Hematopoietic multipotent progenitor cell treated with erythropoietin and hydrocortisone succinate and interleukin-3 and kit ligand, for 17 days (in vitro differentiated cells): ENCODE measurements at places on chromosomes 5 and 9.

- DNase-seq, result no peak
Observed at GRCh38 chr5:1764606-1764960, 35.1 kb downstream of the MRPL36 start.

DNA sequence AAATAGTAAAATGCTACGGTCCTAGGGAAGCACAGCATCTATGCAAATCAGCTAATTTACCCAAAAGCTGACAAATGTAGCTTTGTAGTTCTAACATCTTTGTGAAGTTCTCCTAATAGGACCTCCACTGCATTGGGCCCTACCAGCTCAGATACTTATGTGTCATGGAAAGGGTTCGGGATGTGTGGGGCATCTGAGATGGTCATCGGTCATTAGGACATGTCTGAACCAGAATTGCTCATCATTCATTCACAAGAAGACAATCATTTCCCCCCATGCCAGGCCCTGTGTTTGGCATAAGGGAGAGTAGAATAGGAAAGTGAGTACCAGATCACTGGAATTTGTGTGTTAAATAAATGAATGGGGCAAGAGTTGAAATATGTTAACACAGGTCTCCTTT is 35.7 kb downstream of the PWWP2A start:
- DNase-seq, result no peak

DNA sequence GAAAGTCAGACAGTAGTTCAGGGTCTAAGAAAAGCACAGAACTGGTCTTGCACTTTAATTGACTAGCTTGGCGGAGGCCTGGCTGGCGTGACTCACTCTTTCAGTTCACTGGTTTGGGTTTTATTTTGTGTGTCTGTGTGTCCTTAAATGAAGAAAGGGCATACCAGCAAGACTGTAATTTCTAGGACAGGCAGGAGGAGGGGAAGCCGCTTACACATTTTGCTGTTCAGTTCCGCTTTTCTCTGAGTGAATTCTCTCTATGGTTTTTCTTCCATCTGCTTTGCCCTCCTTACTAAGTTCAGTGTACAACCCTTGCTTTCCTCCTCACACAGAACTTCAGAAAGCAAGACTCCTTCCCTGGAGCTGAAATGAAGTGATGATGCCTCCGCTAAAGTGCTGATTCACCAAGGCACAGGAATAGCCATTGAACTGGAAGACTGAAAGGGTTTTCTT is 150.8 kb downstream of the MEF2C start:
- DNase-seq, result peak; percentile 17

- no peak for DNase-seq
Observed at GRCh38 chr9:127938298-127938690, 640 bp upstream of the DPM2 start.

DNA sequence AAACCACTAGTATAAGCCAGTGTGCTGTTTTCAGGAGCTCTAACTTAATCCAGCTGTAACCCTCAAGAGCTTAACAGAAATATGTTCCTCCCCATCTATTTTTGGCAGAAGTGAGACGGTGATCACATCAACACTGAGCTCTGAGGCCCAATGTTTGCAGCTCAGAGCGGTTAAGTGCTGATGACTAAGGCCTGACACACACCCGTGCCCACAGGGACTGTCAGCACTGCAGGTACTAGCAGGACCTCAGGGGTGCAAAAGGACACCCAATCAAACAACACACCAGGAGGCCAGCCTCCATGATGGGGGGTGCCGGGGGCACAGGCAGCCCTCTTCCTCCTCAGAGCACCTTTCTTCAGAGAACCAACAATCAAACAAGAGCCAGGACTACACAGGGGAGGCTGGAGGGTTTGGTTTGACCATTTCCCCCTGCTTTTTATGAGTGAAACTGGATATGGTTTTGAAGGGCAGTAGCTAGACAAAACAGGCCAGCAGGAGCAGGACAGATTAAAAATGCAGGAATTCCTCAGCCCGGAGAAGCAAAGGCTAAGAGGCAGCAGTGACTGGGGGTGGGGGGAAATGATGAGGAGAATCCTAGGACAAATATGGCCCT is 61.3 kb downstream of the RAPGEF1 start:
- no peak for DNase-seq

GRCh38 chr5:36640949-36641348 is 34.5 kb downstream of the SLC1A3 start:
- DNase-seq, result no peak

DNA sequence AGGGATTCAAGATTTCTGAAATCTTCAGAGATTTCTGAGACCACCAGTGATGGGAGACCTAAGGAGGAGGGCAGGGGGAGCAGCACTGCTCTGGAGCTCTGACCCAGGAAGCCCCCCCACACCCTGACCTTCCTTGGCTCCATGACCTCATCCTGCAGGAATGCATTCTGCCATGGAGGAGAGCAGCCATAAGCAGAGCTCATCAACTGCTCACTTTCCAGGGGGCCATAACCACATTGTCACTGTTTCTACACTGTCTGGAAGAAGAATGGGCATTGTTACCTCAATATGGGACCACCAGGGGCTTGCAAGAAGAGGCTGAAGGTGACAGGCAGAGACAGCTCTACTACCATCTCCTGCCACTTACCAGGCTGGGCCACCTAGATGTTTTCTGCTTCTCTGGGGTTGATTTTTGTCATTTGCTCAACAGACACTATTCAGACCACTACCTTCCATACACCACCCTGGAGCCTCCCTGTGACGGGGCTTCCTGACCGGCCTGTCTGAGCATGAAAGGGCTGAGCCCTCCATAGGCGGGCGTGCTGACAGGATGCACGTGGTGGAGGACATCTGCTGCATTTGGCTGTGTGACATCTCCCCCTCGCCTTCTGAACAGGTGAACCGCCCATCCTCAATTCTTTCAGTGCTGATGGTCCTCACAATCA is 2.3 kb upstream of the TSC1 start:
- DNase-seq, result no peak

DNA sequence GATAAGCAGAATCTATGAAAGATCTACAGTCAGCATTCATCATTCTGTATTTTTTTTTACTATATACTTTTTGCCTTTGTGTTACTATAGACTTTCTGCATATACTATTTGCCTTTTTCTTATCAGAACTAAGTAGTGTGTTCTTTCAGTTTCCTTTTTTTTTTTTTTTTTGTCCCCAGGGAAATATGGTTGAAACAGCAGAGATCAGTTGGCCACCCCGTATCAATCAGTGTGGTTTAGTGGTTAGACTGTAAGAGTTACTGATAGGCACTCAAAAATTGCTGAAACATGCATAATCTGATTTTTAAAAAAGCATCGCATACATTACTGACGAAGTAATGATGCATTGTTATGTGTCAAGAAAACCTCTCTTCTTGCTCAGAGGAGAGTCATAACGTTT is 990.8 kb upstream of the EDIL3 start:
- DNase-seq, result no peak

GRCh38 chr9:91426123-91426745 is 2.6 kb upstream of the NFIL3 start:
- no peak for DNase-seq

DNA sequence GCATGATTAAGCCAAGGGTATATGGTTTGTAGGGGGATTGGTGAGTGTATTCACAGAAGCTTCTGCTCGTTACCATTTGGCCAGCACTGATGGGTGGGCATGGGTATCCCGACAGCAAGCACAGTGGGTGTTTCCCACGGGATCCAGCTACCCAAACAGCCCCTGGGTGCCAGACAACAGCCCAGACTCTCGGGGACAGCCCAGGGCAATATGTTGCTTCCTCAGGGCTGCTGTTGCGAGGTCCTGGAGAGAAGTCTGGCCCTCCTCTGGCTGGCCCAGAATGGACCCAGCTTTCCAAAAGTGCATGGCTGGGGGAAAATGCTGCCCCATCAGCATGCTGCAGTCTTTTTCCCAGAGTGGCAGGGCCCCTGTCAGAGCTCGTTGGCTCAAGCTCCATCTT is 247.0 kb downstream of the IRX1 start:
- DNase-seq, result no peak

DNA sequence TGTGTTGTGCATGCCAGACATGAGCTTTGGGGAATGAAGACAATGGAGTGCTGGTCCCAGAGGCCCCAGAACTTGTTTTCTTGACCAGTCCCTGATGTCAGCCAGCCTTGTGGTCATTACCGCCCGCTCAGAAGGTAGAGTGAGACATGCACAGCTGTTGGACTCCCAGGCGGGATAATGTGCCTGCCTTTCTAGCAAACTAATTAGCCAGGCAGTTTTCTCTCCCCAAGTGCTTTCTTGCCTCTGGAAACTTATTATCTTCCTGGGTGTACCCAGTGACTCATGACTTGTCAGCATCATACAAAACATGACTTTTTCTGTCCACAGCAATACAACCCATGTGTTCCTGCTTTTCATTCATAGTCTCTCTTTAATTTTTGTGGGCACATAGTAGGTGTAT is 131.1 kb downstream of the RMI1 start:
- DNase-seq, result no peak

DNA sequence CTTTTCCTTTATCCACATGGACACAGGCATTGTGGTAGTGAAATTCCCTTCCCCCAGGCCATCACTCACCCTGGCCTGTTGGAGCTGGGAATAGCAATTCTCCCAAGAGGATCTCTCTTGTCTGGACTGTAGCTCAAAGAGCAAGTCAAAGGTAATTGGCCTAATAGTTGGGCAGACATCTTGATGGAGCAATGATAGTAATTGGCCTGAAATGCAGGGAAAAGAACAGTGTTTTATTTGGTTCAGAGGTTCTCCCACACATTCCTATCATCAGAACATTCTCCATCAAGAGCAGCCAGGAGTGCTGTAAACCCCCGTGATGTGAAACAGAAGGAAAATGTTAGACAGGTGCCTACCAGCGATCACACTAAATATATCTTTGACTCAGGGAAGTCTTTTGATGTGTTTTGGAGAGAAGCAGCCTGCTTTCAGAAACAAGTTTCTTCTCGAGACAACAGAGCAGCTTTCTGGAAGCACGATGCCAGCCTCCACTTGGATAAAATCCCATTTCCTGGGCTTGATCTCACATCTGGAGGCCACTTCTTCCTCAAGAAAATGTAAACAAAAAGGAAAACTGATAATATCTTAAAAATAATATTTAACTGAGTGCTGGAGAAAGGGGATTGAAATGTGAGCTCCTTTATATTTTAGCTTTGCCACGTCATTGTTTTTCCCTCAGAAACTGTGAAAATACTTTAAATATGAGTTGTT is 198.1 kb upstream of the WWC1 start:
- no peak for DNase-seq

DNA sequence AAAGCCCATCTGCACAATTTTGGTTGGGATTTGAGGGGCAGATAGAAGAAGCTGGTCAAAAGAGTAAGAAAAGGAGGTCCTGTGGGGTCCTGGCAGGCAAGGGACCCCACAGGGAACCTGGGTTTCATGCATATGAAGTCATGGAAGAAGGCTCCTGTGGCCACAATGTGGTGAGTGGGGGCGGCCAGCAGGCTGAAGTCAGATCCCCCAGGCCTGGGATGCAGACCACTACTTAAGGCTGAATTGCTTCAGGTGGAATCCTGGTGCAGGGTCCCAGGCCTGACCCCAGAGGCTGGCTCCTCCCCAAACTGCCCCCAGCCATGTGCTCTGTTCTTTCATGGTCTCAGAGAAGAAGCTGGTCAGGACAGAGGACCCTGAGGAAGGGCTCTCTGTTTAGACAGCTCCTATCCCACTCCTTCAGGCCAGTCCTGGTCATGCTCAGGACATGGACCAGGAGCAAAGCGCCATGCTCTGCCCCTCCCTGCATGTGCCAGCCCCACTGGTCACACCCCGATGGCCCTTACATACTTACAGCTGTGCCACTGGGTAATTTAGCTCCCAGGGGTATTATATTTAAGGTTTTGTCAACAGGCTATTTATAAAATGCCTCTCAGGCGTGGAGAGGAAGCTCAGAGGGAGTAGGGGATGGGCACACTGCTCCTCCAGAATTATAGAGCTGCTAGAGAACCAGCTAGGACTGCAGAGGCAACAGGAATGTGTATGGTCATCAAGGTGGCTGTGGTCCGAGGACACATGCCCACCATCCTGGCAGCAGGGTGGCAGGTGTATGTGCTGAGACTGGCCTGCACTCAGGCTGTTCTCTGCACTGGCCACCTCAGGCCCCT is 33.4 kb downstream of the C5orf15 start:
- no peak for DNase-seq

DNA sequence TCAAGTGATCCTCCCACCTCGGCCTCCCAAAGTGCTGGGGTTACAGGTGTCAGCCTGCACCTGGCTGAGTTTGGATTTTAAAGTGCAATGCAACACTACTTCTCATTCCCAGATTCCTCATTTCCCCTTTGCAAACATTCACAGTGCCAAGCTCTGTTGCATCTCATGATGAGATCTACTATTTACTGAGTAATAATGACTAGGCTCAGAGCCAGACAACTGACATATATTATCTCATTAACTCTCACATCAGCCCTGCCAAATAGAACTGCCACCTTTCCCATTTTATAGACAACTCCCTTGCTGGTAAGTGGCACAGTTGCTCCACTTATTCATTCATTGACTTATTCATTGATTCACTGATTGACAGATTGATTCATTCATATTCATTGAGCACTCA is 7.0 kb downstream of the PDE6A start:
- DNase-seq, result peak; percentile 21

GRCh38 chr5:101904736-101905135 is 391.3 kb downstream of the SLCO4C1 start:
- DNase-seq, result no peak
